ENCODE measurements at places on chromosomes 7 and 10. TPM values are rescaled to one million over a fixed set of nuclear protein-coding genes. Genes with fewer than 3 reads are reported as not detected.

- no peak overlapping the region for H3K4me3 ChIP-seq
- H3K4me1 ChIP-seq: no peaks in the 10 kb centered on the region
- H3K27me3 ChIP-seq: no peaks in the 10 kb centered on the region
- no peaks in the 10 kb centered on the region for H3K36me3 ChIP-seq
- H3K27ac ChIP-seq: no peak overlapping the region
- DNase-seq: no peak
These were observed 52.2 kb downstream of the IFIT5 start for GRCh38 chr10:89466599-89467035.

DNA sequence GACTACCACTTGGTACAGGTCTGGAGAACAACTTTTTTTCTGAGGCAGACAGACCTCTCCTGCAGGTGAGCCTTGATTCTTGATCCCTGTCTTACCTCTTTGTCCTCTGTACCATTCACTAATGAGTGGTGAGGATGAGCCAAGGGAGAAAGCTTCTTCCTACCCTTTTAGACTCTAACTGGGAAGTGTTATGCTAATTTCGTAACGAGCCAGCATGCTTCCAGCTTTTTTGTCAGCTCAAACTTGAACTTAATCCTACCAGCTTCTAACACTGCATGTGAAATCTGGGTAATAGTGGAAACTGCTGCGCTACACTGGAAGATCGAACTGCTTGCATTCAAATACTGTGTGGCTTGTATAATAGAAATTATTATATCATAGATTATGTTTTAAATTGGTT lies 87.0 kb downstream of the NEUROD6 start:
- no peaks in the 10 kb centered on the region for H3K4me1 ChIP-seq
- H3K27ac ChIP-seq: no peak overlapping the region
- H3K27me3 ChIP-seq: no peaks in the 10 kb centered on the region
- DNase-seq: no peak
- H3K4me3 ChIP-seq: no peak overlapping the region

Gene SLC12A9
- total RNA-seq: 29.7 TPM

DNA sequence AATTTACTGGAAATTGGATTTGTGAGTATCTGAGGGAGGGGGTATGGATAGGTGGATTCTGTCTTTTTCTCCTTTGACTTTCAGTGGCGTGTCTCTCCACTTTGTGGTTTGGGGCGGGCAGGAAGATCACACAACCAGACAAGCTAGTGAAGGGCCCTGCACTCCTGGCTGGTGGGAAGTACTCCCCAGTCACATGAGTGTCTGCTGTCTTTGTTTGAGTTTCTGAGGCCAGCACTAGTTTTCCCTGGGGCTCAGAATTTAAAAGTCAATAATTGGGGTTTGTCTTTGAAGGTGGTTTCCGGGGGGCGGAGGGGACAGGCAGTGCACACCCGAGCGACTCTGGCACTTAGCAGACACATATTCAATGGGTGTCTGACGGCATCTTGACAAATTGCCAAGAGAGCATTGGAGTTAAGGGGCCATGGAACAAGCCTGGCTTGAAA lies 120.1 kb downstream of the WDFY4 start:
- H3K27me3 ChIP-seq: no peaks in the 10 kb centered on the region
- H3K36me3 ChIP-seq: no peaks in the 10 kb centered on the region
- no peak overlapping the region for H3K4me3 ChIP-seq
- DNase-seq: no peak

- no peak for DNase-seq
- H3K27ac ChIP-seq: no peak overlapping the region
These were observed 861.5 kb downstream of the ANKRD7 start for GRCh38 chr7:119086026-119086425.

DNA sequence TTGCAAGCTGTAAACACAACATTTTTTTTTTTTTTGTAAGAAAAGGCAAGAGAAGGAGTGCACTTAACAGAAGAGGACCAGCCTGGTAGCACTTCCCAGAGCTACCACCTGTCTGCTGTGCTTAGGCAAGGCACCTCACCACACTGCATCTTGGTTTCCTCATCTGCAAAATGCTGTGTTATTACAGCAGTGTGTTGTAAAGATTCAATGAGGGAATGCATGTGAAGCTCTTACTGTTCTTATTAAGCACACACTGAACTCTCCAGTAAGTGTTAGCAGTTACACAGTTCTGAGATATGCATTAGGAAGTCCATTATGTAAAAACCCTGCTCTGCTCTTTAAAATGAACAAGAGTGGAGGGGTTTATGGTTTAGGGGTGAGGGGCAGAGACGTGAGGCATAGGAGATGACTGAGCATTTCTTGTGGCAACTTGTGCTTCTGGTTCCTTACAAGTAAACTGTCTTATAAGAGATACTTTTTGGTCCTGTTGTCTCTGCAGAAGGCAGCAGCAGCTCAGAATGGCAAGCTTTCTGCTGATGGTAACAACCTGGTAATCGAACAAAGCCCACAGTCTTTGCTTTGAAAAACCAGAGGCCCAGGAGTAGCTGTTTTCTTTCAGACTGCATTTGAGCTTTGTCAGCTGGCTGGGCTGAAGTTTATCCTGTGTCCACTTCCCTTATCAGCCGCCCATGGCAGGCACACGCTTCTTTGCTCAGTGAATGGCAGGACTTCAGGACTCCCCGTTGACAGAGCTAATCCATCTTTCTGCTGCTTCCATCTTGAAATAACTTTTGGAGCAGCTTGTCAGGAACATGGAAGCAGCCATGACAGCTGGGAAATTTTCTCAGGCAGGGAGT lies 98.8 kb upstream of the BMPER start:
- peaks cover 9% of the 10 kb centered on the region for H3K4me1 ChIP-seq
- H3K27ac ChIP-seq: peak overlapping the region; percentile 53

DNA sequence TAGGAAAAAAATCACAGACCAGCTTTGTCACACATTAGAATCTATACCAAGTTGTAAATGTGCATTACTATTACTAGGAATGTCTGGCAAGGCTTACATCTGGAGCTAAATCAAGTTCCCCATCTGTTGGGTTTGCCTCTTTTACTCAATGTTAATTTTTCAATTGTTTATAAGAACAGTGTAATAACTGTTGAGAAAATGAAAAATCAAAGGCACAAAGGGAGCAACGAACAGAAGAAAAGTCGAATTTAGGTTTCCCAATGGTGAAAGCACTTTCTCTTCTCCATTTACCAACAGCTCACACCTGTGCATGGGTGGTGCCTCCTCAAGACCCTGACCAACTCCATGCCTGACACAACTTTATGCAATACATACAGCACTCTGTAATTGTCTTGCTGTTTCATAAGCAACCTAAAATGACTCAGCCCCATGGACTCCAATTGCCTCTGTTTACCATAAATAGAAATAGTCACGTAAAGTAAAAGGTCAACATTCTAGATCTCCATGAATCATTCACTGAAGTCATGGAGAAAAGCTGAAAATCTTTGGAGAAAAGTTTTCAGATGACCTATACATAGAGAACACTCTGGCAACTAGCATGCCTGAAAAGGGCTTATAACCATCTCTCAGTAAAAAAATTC lies 95.5 kb upstream of the KCNIP2 start:
- peak overlapping the region; percentile 58 for H3K27ac ChIP-seq
- H3K27me3 ChIP-seq: no peaks in the 10 kb centered on the region
- H3K36me3 ChIP-seq: no peaks in the 10 kb centered on the region

Gene ANXA8
- not detected for total RNA-seq

- no peaks in the 10 kb centered on the region for H3K36me3 ChIP-seq
- no peak for DNase-seq
- H3K27ac ChIP-seq: no peak overlapping the region
These were observed 77.8 kb downstream of the TEX36 start for GRCh38 chr10:125605167-125605566.

Gene SLC26A3
- 0.55 TPM for total RNA-seq

DNA sequence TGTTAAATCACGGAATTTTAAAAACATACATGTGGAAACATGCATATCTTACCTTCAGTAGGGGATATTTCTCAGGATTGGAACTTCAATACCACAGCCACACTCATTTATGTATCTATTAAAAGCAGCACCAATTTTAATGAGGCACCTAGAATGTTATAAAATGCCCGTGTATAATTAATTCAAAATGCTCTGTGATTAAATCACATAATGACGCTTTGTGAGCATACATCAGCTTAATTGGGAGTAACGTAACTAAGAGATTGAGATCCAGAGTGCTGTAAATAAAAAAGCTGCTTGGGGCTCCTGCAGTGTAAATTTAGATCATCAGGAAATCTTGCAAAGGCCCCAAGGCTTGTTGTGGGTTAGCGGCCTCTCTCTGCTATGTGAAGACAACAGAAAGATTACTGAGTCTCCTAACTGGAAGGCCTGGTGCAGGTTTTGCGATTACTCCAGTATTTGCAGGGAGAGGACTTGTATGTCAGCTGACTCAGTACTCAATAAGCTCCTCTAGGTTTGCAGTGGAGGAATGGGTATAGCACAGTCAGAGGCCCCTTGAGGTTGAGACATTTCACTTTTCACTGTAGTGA lies 195.5 kb upstream of the PHYHIPL start:
- H3K27ac ChIP-seq: no peak overlapping the region
- no peak for DNase-seq
- H3K36me3 ChIP-seq: no peaks in the 10 kb centered on the region
- H3K27me3 ChIP-seq: no peaks in the 10 kb centered on the region
- no peaks in the 10 kb centered on the region for H3K4me1 ChIP-seq

Gene LYZL2
- total RNA-seq: not detected

DNA sequence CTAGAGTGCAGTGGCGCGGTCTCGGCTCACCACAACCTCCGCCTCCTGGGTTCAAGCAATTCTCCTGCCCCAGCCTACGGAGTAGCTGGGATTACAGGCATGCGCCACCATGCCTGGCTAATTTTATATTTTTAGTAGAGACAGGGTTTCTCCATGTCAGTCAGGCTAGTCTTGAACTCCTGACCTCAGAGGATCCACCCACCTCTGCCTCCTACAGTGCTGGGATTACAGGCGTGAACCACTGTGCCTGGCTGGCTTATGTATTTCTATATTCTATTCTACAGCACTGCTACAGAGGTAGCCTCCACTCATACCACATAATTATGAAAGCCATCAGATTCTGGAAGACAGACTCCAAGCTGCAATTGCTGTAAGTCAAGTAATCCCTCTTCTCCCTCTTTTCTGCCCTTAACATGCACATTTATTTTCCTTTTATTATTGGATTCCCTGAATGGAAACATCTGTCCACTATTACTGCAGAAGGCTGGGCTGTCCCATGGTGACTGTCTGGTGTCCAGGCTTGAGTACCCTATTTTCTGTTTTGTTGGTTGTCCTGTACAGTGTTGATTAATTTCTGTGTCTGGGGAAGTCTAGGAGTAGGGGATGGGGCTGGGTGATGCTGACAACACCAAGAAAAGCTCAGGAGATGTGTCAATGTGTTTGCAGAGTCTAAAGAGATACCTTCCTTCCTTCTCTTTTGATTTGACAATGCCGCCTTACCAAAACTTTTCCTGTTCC lies 5.8 kb upstream of the ZNF487 start:
- no peak overlapping the region for H3K4me3 ChIP-seq
- no peaks in the 10 kb centered on the region for H3K27me3 ChIP-seq
- H3K36me3 ChIP-seq: no peaks in the 10 kb centered on the region
- H3K4me1 ChIP-seq: no peaks in the 10 kb centered on the region
- DNase-seq: no peak

GRCh38 chr10:78649429-78649828 lies 419.3 kb upstream of the ZMIZ1 start:
- no peak for DNase-seq
- H3K27ac ChIP-seq: no peak overlapping the region

DNA sequence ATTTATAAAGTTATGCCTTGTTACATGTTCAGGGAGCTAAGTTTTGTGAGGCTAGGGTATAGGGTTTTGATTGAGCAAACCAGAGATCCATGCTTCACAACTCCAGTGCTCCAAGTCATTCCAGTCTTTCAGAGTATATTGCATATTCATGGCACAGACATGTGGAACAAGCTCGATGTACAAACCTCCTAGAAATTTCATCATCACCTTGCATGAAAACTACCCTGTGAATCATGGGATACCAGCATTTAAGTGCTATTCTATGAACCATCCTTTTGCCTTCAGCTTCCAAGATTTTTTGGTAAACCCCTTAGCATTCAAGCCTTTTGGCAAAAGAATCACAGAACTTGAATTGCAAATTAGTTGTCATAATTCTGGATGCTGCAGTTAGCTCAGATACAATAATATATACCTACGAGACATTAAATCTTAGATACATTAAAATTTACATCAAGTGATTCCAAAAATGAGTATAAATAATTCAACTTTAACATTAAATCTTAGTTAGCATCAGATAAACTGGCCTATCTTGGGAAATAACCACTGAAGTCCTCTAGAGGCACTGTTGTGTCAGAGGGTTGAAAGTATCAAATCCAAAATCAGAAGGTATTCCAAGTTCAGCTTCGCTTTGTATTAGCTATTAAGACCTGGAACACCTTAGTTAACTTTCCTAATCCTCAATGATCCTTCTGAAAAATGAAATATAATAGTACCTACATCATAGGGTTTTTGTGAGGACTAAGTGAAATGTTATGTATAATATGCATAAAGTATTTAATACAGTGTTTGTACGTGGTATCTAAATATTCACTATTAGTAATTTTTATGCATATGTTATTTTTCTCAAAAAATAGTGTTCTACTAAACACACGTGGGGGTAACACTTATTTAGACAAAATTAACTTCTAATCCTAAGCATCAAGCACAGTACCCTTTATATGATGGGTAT lies 55.5 kb upstream of the CABCOCO1 start:
- H3K36me3 ChIP-seq: no peaks in the 10 kb centered on the region
- no peaks in the 10 kb centered on the region for H3K27me3 ChIP-seq
- no peak overlapping the region for H3K27ac ChIP-seq

Gene INMT
- 11.8 TPM for total RNA-seq

Gene PHYHIPL
- total RNA-seq: not detected

Gene RET
- total RNA-seq: 1.8 TPM

- H3K27ac ChIP-seq: no peak overlapping the region
- H3K4me1 ChIP-seq: no peaks in the 10 kb centered on the region
- no peak overlapping the region for H3K4me3 ChIP-seq
- DNase-seq: no peak
- H3K27me3 ChIP-seq: no peaks in the 10 kb centered on the region
- no peaks in the 10 kb centered on the region for H3K36me3 ChIP-seq
These were observed 41.9 kb downstream of the TES start for GRCh38 chr7:116252249-116252648.

Gene GDF2
- not detected for total RNA-seq

Gene PVRIG
- total RNA-seq: not detected

- H3K27me3 ChIP-seq: no peaks in the 10 kb centered on the region
- H3K36me3 ChIP-seq: no peaks in the 10 kb centered on the region
- peak; percentile 78 for DNase-seq
- no peaks in the 10 kb centered on the region for H3K4me1 ChIP-seq
- H3K4me3 ChIP-seq: no peak overlapping the region
These were observed 70.0 kb downstream of the CAMK1D start for GRCh38 chr10:12419262-12419847.
